ENCODE measurements at places on chromosomes 4 and X.

GRCh38 chrX:40016749-40017148 is 81.0 kb downstream of the BCOR start:
- DNase-seq: no peak

- no peak for DNase-seq
Measured at GRCh38 chr4:146121757-146122156, 53.8 kb upstream of the LSM6 start.

GRCh38 chr4:184265546-184266351 is 48.1 kb upstream of the ENPP6 start:
- DNase-seq: no peak

DNA sequence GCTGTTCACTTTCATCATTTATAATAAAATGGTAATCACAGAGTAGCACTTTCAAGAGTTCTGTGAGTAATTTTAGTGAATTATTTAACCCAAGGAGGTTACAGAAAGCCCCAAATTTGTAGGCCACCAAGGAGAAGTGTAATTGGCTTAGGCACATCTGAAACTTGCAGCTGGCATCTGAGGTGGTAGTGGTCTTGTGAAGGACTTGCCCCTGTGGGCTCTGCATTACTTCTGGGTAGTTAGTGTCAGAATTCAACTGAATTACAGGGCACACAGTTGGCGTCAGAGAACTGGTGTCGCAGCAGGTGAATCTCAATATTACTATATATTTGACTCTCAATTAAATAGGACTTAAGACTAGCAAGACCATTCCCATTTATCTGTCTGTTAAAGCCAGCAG is 36.9 kb downstream of the GPR174 start:
- no peak for DNase-seq

GRCh38 chrX:23332888-23333821 is 1.5 kb upstream of the PTCHD1 start:
- DNase-seq: no peak

- DNase-seq: no peak
Measured at GRCh38 chrX:7088968-7089615, 58.4 kb upstream of the STS start.

- DNase-seq: no peak
Measured at GRCh38 chr4:129218360-129218759, 122.4 kb downstream of the C4orf33 start.

DNA sequence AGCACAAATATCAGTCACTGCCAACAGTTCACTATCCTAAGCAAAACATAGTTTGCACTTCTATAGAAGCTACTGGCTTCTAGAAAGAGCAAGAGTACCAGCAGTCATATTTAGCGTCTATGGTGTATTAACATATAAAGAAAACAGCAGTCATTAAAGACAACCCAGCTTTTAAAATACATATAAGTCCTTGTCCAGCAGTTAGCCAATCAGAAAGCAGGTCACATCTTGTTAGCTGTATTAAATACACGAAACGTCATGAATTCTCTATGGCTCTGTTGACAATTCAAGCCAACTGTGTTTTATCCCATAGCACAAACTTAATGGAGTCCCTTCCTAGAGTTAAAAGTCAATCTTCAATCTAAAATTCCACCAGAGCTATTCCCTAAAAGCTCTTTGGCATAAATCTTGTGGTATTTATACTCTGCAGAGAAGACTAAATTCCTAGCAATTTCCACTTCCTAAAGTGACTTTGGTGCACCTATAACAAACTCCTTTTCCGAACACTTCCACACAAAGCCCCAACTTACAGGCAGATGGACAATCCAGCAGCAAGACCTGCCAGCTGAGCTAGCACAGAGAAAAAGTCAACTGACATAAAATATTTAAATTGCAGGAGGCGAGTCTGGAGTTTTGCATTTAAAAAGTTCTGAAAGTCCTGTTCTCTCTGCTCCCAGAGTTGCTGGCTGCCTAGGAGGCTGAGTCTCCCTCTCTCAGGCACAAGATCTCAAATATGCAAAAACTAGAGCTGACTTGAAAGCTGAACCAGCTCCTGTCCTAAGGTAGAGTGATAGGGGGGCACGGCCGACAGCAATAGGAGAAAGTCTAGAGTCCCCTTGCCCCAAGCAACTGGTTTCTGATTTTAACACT is 1.3 kb downstream of the LDB2 start:
- DNase-seq: no peak

DNA sequence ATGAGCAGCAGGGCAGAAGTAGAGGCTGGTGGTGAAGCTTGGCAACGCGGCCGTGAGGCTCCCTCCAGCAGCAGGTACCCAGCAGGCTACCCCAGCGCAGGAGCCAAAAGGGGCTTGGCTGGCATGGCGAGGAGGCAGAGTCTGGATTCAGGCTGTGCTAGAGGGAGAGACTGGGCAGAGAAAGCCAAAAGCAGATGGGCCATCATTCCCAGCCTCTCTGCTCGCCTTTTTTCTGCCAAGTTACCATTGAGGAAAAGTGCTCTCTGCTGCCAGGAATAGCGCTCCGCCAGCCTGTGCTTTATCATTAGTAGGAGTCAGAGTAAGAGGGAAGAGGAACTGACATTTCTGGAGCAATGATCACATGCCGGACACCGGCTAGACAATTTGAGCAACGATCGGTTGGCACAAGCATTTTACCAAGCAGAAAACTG is 28.7 kb upstream of the MAP3K15 start:
- peak; percentile 28 for DNase-seq

DNA sequence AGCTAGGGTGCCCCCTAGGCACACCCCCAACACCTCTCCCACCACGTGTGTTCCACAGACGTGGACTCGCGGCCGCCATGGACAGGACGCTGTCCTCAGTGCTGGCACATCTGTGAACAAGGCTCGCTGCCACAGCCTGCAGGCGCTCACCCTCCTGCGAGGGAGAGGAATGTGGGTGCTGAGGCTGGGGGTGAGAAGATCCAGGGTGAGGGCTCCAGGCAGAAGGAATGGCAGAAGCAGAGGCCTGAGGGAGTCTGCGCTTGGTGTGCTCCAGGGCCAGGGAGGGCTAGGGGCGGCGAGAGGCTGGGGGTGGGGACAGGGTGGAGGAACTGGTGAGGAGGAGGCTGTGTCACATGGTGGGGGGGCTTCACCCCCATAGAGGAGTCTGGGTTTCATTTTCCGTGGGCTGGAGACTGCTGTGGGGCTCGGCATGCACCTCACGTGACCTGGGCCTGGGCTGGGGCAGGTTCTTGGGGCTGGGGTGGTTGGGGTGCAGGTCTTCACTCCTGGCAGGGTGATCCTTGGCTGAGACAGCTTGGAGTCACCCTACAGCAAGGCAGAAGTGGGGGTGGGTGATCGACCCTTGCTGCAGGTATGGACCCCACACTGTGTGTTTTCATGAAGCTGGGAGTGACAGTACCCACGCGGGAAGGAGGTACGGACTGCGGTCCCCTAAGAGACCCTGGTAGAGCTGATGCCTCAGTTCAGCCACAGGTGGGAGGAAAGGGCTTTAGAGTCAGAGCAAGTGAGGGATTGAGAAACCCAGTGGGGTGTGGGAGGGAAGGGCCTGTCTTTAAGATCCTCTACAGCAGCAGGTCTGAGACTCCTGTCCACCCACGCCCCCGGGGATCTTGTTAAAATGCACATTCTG is 103.7 kb downstream of the PSAPL1 start:
- DNase-seq: no peak

GRCh38 chr4:76601791-76602190 is 166.8 kb downstream of the SHROOM3 start:
- no peak for DNase-seq

DNA sequence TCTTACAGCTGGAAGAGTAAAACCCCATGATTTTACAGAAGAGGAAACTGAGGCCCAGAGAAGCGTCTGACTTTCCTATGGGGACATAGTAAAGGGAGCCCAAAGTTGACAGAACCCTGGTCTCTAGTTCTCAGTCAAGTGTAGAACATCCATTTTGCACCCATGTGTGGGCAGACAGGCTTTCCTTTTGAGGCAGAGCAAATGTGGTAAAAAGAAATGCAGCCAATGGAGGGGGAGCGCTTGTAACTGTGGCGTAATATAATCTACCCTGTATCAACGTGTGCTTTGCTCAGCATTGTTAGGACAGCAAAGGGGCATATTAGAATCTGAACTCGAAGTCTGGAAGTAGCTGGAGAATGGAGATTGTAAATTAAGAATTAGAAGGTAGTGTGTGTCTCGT is 8.8 kb downstream of the MAMLD1 start:
- DNase-seq: no peak

DNA sequence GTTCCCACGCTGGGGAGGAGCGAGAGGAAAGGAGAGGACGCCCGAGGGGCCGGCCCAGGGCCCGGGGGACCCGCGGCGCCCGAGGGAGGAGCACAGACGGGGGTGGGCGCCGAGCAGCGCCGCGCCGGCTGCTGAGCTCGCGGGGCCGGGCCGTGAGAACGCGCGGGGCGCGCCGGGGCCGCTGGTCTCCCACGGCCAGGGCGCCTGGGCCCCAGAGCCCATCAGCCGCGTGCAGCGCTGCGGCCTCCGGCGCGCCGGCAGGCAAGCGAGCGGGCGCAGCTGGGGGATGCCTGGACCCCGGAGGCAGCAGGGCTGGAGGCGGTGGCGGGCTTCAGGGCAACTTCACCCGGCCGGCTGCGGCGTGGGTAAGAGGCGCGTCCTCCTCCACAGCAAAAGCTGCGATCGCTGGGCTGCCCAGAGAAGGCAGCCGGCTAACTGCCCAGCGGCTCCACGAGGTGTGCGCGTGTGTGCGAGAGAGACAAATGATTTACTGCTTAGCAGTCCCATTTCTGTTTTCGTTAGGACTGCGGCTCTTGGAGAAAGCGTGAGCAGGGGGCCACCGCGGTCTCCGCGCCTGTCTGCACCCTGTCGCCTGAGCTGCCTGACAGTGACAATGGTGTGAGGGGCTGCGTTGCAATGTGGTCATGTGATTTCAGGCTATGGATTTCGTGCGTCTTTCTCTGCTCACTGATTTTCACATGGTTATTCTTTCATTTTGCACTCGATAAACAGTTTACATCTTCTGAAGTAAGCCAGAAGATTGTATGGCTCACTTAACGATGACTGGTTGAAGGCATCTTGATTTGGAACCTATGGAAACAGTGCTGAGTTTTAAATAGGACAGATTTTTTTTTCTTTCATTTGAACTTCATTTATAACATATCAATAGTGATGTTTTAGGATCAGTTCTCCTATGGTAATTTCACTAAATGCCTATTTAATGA is 1.2 kb downstream of the GUCY1A1 start:
- DNase-seq: peak; percentile 40

GRCh38 chr4:16158504-16158852 is 67.8 kb downstream of the TAPT1 start:
- no peak for DNase-seq

DNA sequence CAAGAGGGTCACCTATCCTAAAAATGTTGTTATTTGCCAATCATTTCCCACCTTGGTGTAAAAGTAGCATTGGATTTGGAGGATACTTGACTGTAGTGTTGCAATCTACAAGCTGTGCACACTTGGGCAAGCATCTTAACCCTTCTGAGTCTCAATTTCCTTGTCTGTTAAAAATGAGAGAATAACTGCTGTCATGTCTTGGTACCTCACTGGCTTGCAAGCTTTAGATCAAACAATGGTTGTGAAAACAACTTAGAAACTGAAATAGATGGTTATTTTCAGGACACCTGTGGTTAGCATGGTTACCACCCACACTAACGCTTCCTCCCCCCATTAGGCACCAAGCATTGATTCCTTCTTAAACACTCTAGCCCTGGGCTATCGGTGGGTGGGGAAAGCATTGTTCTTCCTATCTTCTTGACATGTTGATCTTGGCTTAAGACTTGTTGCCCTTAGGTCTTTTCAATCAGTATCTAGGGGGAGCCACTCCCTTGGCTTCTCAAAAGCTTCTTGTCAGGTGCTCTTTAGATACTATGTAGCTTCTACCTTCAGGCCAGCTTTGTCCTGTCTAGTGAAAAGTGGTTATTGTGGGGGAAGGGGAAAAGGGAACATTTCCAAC is 10.6 kb upstream of the AMOT start:
- no peak for DNase-seq

DNA sequence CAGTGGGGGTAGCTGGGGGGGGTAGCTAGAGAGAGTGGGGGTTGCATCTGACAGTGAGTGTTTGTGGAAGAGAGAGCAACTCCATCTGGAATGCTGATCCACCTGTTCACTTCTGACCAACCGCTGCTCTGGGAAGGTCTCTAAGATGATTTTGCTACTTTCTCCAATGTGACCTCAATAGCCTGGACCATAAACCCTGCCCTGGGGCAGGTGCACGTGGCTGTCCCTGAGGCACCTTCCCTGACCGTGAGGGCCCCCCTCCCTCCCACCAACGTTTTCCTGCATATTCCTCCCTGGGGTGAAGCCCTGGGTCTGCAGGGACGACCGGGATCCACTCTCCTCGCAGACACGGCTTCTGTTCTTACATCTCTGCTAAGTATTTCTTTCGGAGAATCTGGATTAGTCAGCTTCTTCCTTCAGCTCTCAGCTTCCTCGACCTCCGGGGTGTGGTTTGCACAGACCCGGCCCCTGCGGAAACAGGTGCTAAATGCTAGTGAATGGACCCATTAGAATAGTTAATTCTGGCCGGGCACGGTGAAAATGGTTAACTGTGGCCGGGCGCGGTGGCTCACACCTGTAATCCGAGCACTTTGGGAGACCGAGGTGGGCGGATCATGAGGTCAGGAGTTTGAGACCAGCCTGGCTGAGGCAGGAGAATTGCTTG is 21.4 kb upstream of the PLCXD1 start:
- no peak for DNase-seq

- DNase-seq: no peak
Measured at GRCh38 chr4:153252122-153252521, 47.9 kb downstream of the TRIM2 start.

DNA sequence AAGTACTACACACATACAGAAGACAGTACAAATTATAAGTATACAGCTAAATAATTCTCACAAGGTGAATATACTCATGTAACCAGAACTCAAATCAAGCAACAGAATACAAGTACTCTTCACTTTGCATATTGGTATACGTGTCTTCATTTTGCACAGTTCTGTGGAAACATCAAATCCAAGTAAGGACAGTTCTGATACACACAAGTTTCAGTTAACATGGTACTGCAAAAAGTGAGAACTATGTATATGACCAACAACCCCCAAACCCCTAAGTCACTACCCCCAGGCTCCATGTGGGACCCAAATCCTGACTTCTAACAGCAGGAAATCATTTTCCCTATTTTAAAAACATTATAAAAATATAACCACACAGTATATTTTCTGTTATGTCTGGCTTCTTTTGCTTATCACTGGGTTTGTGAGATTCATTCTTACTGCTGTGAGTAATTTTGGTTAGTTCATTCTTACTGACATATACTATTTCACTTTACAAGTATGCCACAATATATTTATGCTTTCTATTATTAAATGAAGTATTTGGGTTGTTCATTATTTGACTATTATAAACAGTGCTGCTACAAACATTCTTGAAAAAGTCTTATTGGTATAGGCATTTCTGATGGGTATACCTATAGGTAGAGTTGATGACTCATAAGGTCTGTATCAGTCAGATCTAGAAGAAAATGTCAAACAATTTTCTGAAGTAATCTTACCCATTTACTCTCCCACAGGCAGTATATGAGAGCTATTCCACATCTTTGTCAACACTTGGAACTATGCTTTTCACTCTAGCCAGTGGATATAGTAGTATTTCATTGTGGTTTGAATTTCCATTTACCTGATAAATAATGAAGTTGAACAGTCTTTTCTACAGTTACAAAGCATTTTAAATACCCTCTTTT is 47.0 kb downstream of the SCLT1 start:
- no peak for DNase-seq

- no peak for DNase-seq
Measured at GRCh38 chrX:2342874-2343273, 157.9 kb downstream of the DHRSX start.
